ENCODE measurements at places on chromosomes 5 and 9.
A peak's percentile ranks its signal among the peaks of the same experiment; 100 is the strongest.

- no peak for DNase-seq
Observed at GRCh38 chr5:6261256-6261655, 117.1 kb downstream of the MED10 start.

GRCh38 chr5:94903726-94904125, 285.3 kb downstream of the SLF1 start:
- no peak for DNase-seq

- DNase-seq: no peak
Observed at GRCh38 chr9:19967216-19967887, 178.5 kb upstream of the SLC24A2 start.

DNA sequence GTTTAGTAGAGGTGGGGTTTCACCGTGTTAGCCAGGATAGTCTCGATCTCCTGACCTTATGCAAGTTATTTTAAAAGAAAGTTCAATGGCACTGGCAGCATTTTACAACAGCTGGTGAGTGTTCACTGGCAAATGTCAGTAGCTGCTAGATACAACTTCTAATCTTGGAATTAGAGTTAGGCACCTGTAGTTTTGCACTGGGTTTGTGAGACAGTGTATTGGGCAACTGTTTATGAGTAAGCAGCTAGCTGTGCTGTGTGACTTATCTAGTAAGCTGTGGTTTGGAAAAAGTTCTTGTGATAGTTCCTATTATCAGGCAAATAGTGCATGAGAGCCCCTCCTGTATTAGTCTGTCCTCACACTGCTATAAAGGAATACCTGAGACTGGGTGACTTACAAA, 61.5 kb downstream of the UBE2QL1 start:
- no peak for DNase-seq

- peak; percentile 15 for DNase-seq
Observed at GRCh38 chr5:59768152-59769040, 125.1 kb downstream of the PDE4D start.

DNA sequence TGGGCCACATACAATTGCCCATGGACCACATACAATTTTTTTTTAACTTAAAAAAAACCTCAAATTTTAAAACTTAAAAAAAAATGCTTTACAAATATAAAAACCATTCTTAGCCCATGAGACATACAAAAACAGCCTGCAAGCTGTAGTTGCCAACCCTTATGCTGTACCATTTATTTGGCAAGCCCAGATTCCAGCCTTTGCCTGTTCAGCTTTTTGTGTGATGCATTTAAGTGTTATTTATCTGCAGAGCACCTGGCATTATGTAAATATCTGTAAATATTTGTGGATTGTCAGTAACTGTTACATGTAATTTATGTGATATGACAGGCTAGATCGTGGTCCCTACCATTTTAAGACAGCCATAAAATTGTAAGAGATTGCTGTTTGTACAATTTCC, 32.6 kb downstream of the HEXB start:
- no peak for DNase-seq

DNA sequence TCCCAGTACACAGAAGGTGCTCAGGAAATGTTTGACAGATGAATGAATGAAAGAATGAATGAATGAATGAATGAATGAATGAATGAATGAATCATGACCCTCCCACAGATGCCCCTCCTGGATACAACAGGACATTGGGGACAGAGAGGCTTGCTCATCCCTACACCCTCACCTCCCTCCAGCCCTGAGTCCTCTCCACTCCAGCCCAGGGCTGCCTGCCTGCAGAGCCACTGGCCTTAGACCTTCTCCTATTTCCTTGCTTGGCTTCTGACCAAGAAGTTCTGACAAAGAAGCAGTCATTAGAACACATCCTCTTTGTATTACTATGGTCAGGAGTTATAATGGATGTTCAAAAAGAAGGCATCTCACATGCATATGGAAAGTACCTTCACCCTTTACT, 240.7 kb upstream of the DAPK1 start:
- no peak for DNase-seq

- no peak for DNase-seq
Observed at GRCh38 chr9:114207034-114207810, 51.9 kb downstream of the COL27A1 start.

DNA sequence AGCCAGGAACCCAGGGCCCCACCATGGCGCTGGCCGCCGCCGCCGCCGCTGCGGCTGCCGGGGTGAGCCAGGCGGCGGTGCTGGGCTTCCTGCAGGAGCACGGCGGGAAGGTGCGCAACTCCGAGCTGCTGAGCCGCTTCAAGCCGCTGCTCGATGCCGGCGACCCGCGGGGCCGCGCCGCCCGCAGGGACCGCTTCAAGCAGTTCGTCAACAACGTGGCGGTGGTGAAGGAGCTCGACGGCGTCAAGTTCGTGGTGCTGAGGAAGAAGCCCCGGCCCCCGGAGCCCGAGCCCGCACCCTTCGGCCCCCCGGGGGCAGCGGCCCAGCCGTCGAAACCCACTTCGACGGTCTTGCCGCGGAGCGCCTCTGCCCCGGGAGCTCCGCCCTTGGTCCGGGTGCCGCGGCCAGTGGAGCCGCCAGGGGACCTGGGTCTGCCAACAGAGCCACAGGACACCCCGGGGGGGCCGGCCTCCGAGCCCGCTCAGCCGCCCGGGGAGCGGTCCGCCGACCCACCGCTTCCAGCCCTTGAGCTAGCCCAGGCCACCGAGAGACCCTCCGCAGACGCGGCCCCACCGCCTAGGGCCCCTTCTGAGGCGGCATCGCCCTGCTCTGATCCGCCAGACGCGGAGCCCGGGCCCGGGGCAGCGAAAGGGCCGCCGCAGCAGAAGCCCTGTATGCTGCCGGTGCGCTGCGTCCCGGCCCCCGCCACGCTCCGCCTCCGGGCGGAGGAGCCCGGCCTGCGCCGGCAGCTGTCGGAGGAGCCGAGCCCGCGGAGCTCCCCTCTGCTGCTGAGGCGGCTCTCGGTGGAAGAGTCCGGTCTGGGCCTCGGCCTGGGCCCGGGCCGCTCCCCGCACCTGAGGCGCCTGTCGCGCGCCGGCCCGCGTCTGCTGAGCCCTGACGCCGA, 749 bp downstream of the SOWAHA start:
- DNase-seq: peak; percentile 31

All from CD4-positive, alpha-beta T cell treated with Interleukin-12 subunit alpha and Interleukin-12 subunit beta, for 1 hour (primary cell).